ENCODE measurements at places on chromosomes 13 and 19. TPM values are rescaled to one million over a fixed set of nuclear protein-coding genes. Genes with fewer than 3 reads are reported as not detected.

The ZNF829 gene
- 7.2 TPM for polyA plus RNA-seq

The VN1R4 gene
- polyA plus RNA-seq = not detected

The KLK12 gene
- not detected for polyA plus RNA-seq

The ARHGEF7 gene
- 10.0 TPM for polyA plus RNA-seq

The NCAN gene
- polyA plus RNA-seq = not detected

The FCER2 gene
- polyA plus RNA-seq = 0.48 TPM

The SPACA4 gene
- polyA plus RNA-seq = not detected

The PIK3R2 gene
- 5.1 TPM for polyA plus RNA-seq

The ZNF569 gene
- 5.0 TPM for polyA plus RNA-seq

The LGALS14 gene
- polyA plus RNA-seq = 0.72 TPM

The CCDC8 gene
- polyA plus RNA-seq = not detected

The MCF2L gene
- polyA plus RNA-seq = 4.7 TPM

The FOXO1 gene
- polyA plus RNA-seq = 66.3 TPM

The FAM124A gene
- not detected for polyA plus RNA-seq

GRCh38 chr13:73364736-73365135 is 305.9 kb downstream of the KLF5 start:
- no peak for DNase-seq
- H3K27ac ChIP-seq = no peak overlapping the region
- no peak overlapping the region for H3K4me3 ChIP-seq
- no peaks in the 10 kb centered on the region for H3K36me3 ChIP-seq
- no peaks in the 10 kb centered on the region for H3K27me3 ChIP-seq
- no peaks in the 10 kb centered on the region for H3K4me1 ChIP-seq

DNA sequence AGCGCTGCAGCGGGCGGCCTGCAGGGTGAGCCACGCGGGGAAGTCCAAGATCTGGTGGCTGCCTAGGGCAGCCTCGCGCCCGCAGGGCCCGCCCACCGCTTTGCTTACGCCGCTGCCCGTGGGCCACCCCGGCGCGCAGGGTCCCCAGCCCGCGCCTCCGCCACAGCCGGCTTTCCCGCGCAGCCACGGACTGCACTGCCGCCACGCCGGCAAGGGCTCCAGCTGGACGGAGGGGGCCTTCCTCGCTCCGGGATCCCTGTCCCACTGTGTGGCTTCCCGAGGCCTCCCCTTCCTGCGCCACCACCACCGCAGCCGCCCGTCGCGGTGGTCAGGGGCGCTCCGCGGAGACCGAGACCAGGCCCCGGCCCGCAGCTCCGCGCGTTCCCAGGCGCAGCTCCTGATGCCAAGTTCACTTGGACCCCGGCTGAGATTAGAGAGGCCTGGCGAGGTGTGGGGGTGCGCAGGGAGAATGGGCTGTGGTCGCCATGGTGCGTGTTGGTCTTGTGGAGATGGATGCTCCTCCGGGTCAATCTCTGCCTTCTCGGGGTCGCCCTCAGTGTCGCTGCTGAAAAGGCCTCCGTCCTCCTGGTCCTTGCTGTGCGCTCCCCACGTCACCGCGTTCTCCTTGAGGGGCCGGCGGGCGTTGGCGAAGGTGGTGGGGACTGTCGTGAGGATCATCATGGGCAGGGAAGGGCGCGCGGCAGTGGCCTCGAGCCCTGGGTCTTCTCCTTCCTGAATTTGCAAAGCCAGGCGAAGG is 17.9 kb upstream of the RNF17 start:
- no peak overlapping the region for H3K27ac ChIP-seq
- no peak for DNase-seq
- no peaks in the 10 kb centered on the region for H3K36me3 ChIP-seq
- H3K27me3 ChIP-seq = no peaks in the 10 kb centered on the region
- no peak overlapping the region for H3K4me3 ChIP-seq

DNA sequence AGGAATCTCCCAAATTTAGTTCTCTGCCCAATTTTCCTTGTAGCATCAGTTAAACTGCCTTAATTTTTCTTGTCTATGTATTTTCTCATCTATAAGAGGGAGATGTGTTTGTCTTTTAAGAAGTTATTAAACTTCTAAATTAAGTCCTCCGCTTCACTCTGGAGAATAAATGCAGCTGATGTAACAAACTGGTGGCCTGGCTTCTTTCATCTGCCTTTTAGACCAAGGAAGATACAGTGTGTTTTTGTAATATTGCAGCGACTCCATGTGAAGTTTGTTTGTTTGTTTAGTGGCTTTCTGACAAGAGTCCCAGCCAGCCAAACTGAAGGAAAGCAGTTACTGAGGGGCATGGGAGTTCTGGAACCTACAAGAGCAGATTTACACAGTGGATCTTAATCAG is 56.4 kb downstream of the KLF12 start:
- H3K4me1 ChIP-seq = peaks cover 31% of the 10 kb centered on the region
- DNase-seq = no peak
- H3K4me3 ChIP-seq = no peak overlapping the region
- H3K36me3 ChIP-seq = no peaks in the 10 kb centered on the region
- H3K27ac ChIP-seq = no peak overlapping the region
- no peaks in the 10 kb centered on the region for H3K27me3 ChIP-seq

DNA sequence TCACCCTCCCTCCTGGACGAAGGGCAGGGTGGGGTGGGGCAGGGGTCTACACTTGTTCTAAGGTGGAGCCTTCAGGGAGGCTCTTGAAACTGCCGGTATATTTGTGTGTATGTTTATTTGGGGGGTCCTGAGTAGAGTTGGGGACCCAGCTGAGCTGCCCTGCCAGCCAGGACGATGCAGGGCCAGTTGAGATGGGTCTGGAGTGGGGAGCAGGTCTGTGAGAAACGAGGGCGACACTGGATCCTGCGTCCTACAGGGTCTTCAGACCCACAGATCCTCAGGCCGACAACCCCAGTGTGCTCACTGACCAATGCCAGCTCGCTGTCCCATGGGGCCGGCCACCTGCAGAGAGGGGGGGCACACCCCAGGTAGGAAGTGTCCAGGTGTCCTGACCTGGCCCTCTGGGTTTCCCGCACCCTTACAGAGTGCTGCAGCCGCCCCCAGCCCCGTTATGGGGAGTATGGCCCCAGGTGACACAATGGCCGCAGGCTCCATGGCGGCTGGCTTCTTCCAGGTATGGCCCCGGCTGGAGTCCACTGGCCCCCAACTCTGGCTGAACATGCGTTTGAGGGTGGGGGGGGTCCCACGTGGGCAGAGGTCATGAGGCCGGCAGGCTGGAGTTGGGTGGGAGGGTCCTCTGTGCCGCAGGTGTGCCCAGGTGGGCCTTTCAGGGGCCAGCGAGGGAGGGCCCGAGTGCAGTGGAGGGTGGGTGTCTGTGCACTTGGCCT is 7.4 kb downstream of the ISYNA1 start:
- H3K27ac ChIP-seq = no peak overlapping the region
- H3K27me3 ChIP-seq = no peaks in the 10 kb centered on the region
- peaks cover 19% of the 10 kb centered on the region for H3K4me1 ChIP-seq
- no peaks in the 10 kb centered on the region for H3K36me3 ChIP-seq

- no peaks in the 10 kb centered on the region for H3K4me1 ChIP-seq
- H3K36me3 ChIP-seq = peaks cover 15% of the 10 kb centered on the region
- no peak overlapping the region for H3K4me3 ChIP-seq
- no peak overlapping the region for H3K27ac ChIP-seq
- no peaks in the 10 kb centered on the region for H3K27me3 ChIP-seq
- no peak for DNase-seq
These were observed 442.3 kb downstream of the KLF12 start for GRCh38 chr13:73691891-73692290.

GRCh38 chr13:40271931-40272775 is 394.3 kb downstream of the FOXO1 start:
- peaks cover 4% of the 10 kb centered on the region for H3K4me1 ChIP-seq
- no peaks in the 10 kb centered on the region for H3K36me3 ChIP-seq
- no peaks in the 10 kb centered on the region for H3K27me3 ChIP-seq
- H3K27ac ChIP-seq = no peak overlapping the region
- no peak for DNase-seq

DNA sequence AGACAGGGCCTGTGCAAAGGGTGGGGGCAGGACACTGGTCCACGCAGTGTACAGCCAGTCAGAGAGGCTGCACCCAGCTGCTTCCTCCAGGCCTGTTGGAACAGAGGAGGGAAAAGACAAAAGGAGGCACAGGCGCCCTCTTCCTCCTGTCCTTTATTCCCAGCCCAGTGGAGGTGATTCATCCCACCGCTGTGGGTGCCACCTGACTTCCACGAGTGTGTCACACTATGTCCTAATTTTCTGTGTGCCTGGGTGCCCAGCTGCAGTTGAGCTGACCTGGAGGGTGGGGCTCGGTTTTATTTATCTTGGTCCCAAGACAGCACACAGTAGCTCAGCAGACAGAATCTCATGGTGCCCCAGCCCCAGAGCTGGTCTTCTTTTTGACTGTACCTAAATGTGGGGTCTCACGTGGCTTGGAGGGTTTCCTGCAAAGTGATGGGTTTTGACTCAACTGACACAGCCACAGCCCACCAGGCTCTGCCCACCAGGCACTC is 9.0 kb downstream of the EPS15L1 start:
- H3K4me3 ChIP-seq = no peak overlapping the region
- H3K4me1 ChIP-seq = no peaks in the 10 kb centered on the region
- H3K27ac ChIP-seq = no peak overlapping the region
- no peaks in the 10 kb centered on the region for H3K27me3 ChIP-seq

GRCh38 chr13:30796631-30797601 is 61.6 kb downstream of the ALOX5AP start:
- no peaks in the 10 kb centered on the region for H3K4me1 ChIP-seq
- H3K36me3 ChIP-seq = no peaks in the 10 kb centered on the region
- no peak overlapping the region for H3K4me3 ChIP-seq
- no peak for DNase-seq
- no peaks in the 10 kb centered on the region for H3K27me3 ChIP-seq

DNA sequence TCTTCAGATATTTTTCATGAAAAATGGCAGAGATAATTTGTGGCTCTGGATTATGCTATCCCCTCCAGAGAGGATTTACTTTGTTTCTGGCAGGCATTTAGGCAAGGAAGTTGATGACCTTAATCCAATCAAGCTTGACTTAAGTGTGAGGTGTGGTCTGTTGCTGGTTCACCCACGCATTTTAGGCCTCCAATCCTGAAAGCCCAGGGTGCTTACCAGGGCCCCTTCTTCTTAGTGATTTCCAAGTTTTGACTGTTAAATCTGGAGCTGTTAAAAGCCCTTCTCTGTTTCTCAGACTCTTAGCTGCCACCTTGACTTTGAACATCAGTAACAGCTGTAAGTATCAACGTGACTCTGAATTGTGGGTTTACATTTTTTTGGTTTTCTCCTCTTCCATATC is 161.8 kb downstream of the DNAJC15 start:
- H3K4me1 ChIP-seq = no peaks in the 10 kb centered on the region
- H3K27me3 ChIP-seq = no peaks in the 10 kb centered on the region
- no peak overlapping the region for H3K27ac ChIP-seq
- no peak overlapping the region for H3K4me3 ChIP-seq

DNA sequence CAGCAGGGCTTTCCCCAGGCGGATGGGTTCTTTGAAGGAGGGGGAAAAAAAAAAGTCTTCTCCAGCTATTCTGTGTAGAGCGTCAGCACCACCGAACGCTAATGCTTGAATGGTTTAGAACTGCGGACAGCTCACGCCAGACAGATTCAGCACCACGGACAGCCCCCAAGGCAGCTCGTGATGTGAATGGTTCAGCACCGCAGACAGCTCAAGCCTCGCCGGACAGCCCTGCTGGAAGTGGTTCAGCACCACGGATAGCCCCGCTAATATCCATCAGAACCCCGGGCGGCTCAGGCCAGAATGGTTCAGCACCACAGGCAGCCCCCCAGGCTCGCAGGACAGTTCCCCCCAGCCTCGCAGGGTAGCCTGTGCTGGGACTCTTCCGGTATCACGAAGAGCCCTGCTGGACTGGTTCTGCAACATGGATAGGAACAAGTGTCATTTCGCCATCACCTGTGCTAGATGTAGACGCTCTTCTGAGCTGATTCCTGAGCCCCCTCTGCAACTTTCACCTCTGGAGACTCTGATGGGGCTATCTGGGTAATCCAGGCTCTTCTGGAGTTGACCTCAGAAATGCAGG is 4.9 kb upstream of the SMIM17 start:
- no peaks in the 10 kb centered on the region for H3K27me3 ChIP-seq
- no peak for DNase-seq
- H3K36me3 ChIP-seq = no peaks in the 10 kb centered on the region
- H3K4me3 ChIP-seq = no peak overlapping the region
- H3K27ac ChIP-seq = no peak overlapping the region
- no peaks in the 10 kb centered on the region for H3K4me1 ChIP-seq

GRCh38 chr19:44987148-44987675 is 14.1 kb upstream of the RELB start:
- H3K27ac ChIP-seq = no peak overlapping the region
- DNase-seq = no peak
- H3K4me3 ChIP-seq = no peak overlapping the region

DNA sequence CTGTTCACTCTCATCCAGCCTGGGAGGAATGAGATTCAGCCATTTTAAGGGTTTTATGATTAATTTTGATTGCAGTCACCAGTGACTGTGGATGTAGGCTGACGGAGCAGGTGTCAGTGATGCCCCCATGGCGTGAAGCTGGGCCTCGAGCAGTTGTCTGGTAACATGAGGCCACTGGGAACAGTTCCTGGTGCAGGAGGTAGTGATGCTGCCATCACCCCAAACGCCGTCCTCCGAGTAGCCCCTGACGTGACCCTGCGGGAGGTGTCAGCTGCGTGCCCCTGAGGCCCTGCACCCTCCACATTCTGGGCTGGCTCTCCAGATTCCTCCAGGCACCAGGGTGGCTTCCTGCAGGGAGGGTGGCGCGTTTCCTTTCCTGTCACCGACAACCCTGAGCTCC is 277.2 kb downstream of the TEX29 start:
- DNase-seq = no peak
- no peak overlapping the region for H3K4me3 ChIP-seq
- no peaks in the 10 kb centered on the region for H3K4me1 ChIP-seq
- H3K36me3 ChIP-seq = no peaks in the 10 kb centered on the region
- H3K27ac ChIP-seq = no peak overlapping the region

DNA sequence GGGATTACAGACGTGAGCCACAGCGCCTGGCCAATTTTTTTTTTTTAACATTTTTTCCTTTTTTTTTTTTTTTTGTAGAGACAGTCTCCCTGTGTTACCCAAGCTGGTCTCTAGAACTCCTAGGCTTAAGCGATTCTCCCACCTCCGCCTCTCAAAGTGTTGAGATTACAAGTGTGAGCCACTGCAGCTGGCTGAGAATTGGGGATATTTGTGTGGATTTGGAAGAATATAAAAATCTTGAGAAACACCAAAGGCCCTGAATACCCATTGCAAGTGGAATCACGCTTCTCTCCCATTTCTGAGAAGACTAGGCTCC is 79.9 kb upstream of the ABCC4 start:
- H3K4me1 ChIP-seq = no peaks in the 10 kb centered on the region
- no peak overlapping the region for H3K4me3 ChIP-seq
- H3K27me3 ChIP-seq = no peaks in the 10 kb centered on the region
- DNase-seq = no peak

DNA sequence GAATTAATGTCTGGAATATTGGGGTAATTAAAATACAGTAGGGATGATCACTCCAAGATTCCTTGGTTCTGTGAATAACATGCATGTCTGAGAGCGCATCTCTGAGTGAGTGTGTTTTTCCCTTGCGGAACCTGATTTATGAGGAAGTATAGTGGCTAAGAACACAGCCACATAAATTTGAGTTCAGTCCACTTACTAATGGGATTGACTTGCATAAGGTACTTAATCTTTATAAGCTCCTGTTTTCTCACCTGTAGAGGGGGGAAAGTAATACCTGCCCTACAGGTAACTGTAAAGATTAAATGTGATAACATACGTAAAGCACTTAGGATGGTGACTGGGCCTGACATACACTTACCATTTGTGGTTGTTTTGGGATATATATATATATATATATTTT is 60.8 kb downstream of the KLF5 start:
- no peak for DNase-seq
- H3K36me3 ChIP-seq = no peaks in the 10 kb centered on the region
- no peak overlapping the region for H3K4me3 ChIP-seq
- no peaks in the 10 kb centered on the region for H3K27me3 ChIP-seq
- H3K4me1 ChIP-seq = no peaks in the 10 kb centered on the region
- no peak overlapping the region for H3K27ac ChIP-seq

GRCh38 chr19:8973501-8974091 is 36.6 kb downstream of the MUC16 start:
- no peaks in the 10 kb centered on the region for H3K27me3 ChIP-seq
- no peak overlapping the region for H3K27ac ChIP-seq
- no peak for DNase-seq
- no peaks in the 10 kb centered on the region for H3K36me3 ChIP-seq
